Hematopoietic multipotent progenitor cell treated with erythropoietin and hydrocortisone succinate and interleukin-3 and kit ligand, for 6 days (in vitro differentiated cells): ENCODE measurements at places on chromosomes 7 and 10.

DNA sequence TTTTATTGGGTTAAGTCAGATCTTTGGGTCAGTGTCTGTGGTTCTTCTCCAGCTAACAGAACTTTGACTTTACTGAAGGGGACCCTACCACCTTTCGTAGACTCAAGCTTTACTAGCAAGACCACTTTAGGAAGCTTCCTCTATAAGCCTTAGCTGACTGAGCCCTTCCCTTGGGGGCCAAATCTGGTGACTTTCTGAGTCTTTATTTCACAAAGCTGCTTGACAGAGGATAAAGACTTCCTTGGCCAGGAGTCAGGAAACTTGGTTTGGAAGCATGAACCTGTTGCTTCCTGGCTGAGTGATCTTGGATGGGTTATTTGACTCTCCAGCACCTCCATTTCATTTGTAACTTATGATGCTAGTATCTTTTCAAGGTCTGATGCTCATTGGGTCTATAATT is 466.7 kb downstream of the TYW1 start:
- DNase-seq, result no peak

DNA sequence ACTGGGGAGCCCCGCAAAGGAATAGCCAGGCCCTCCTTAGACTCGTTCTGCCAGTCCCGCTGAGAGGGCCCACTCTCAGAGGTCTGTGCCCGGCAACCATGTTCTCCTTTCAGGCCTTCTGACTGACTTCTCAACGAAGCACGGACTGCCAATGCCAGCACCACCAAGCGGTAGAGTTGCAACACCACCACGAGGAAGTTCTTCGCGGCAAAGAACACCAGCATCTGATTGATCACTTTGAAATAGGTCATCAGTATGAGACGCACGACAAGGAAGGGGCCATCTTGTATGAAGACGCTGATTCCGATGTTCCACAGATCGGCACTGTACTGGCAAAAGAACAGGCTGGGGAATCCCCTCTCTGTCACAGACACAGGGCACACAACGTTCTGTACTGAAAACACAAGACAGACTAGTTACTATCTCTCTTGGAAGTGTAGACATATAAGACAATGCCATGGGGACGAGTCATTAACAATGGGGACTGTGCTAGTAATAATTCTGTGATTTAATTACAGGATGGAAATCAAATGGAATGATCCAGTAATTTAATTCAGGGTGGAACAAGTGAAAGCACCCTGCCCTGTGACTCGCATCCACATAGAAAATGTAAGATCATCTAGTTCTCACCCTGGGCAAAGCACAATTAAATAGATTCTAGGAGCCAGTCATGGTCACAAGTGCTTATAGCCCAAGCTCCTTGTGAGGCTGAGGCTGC is 42.7 kb downstream of the TMEM26 start:
- DNase-seq, result no peak

- DNase-seq, result no peak
These were observed 56.3 kb downstream of the FZD1 start for GRCh38 chr7:91320366-91321078.

DNA sequence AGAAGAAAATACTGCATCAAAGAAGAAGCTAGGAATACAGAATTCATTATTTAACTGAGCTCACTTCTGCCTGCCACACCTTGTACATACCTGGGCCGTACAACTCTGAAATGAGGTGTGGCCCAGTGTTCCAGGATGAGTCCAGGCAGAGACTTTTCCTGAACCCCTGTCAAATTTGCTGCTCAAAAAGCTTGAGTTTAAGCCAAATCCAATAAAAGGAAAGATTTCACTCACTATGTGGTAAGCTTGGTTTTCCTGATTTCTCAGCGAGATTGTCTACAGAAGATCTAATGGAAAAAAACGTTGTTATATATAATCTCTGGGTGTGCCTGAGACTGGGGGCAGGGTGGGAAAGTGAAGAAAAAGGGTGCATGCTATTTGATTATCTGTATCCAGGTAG is 72.1 kb upstream of the EGFR start:
- DNase-seq, result no peak

- no peak for DNase-seq
These were observed 8.9 kb upstream of the TSPAN13 start for GRCh38 chr7:16744518-16745250.

DNA sequence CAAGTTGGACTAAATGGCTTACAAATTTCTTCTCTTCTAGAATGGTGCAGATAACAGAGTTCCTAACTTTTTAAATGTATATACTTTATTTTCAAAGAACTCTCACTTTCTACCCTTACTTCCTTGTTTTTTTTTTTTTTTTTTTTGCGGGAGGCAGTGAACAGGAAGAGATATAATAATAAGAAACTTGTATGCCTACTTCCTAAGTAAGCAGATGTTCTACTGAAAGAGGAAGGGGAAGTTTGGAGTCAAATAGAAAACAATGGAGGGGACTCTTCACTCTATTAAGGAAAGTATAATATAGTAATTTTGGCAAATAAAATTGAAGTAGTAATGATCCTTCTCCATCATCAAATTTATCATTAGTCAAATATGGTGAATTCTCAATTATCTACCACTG is 754.0 kb downstream of the KCNMA1 start:
- peak; percentile 7 for DNase-seq

- DNase-seq, result peak; percentile 5
These were observed 3.6 kb downstream of the PRSS37 start for GRCh38 chr7:141837683-141838082.

- DNase-seq, result peak; percentile 36
These were observed 83.7 kb upstream of the EFCAB10 start for GRCh38 chr7:105664816-105665525.

DNA sequence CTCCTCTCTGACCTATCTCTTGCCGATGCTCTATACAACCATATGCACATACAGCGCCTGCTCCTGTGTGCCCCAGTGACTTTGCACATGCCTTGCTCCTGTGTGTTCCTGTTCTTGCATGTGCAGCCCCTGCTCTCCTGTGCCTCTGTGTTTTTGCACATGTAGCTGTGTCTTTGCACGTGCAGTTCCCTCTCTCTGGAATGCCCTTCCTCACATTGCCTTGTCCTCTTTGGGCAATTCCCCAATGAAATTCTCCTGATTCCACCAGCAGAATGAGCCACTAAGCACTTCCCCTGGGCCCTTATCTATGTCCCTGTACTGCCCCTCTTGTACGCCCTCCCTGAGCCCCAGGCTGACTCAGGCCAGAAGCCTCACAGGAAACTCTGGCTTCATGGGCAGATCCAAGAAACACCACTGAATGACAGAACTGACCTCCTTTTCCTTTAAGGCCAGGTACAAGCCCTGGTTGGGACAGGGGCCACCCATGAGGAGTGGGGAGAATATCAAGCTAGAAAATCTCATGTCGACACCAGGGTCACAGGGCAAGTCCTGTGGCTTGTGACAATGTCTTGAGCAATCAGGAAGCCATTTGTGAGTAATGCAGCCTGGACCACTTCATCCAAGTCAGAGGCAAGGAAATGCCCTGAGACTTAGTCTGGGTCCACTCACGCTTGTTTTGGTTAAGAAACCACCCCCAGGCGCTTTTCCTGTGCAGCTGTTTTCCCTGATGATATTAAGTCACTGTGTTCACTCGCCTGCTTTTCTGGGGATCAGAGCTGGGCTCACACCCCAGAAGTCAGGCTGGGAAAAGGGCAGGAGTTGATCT is 1.9 kb upstream of the ARHGAP22 start:
- DNase-seq, result peak; percentile 68

- DNase-seq, result no peak
These were observed 75.3 kb downstream of the MTPN start for GRCh38 chr7:135901585-135902540.

DNA sequence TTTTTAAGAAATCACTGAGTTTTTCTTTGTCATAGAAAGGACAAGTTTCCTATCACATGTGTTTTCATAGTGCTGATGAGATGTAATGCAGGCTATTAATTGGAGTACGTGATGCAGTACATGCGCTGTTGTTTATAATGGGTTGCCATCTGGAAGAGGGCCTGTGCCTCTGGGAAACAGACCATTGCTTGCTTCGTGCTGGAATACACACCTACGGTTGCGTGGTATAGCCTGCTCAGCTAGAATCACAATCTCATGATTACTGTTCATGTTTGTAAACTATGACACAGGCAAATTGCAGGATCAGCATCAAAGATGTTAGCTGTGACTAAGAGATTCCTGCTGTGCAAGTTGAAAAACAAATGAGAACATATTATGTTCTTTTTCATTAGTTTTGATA is 107.2 kb upstream of the STEAP1B start:
- DNase-seq, result no peak

GRCh38 chr10:131117416-131118212 is 193.9 kb downstream of the TCERG1L start:
- no peak for DNase-seq

DNA sequence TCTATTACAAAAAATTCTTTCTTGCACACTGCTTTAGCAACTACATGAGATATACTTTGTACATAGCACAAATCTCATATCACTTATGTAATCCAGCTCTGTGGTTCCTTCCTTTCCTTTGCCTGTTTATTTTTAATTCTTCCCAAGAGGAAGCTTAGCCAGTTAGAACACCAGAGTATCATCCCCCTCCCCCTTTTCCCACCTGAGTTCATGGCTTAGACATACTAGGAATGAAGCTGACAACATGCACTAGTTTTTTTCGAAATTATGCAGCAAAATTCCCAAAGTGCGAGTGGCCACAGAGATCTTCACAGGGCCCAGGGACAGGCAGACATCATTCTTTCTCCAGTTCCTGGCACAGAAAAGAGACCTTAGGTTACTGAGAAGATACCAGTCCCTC is 17.8 kb downstream of the CAV1 start:
- DNase-seq, result no peak

DNA sequence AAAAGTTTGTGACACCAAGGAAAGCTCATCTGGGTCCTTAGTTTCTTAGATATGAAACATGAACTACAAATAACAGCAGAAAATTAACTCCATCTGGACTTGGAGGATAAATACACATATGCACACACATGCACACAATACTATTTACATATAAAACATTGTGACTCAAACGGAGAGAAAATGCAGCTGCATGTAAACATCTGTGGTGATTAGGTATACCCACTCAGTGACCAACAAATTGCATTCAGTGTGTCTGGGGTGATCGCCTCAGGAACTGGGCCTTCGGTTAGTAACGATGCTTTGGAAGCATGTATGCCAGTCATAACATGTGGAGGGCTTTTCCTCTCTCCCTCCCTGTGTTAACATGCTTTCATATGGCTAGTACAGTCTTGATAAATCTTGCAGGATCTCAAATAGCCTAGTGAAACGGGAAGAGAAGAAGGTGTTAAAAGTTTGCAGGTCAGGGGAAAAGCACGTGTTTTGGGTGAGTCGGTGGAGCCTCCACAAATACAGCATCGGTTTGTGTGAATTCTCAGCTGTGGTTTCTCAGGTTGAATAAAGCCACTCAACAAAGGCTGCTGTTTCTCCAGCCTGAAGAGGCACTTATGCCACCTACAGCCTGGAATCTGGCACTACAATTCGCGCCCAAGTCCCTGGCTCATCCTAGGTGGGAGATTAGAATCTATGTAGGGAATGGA is 8.7 kb upstream of the GLRX3 start:
- peak; percentile 78 for DNase-seq

GRCh38 chr7:18040196-18040595 is 12.6 kb upstream of the PRPS1L1 start:
- DNase-seq, result no peak

DNA sequence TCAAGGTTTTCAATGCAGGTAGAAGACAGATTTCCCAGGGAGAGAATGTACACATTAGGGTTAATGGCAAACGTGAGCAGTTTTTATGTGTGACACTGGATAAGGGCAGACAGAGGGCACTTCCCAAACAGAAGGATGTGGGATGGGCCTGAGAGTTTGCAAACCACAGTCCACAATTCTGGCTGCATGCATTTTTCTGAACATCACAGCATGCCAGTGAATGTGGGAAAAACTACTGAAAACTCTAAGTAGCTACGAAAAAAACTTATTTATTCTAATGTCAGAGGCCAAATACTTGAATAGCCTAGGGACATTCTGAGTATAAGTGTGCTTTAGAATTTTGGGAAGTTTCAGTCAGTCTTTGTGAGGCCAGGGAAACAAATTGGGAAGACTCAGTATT is 145.9 kb downstream of the NRCAM start:
- no peak for DNase-seq

- peak; percentile 46 for DNase-seq
These were observed 2.9 kb downstream of the C1QL3 start for GRCh38 chr10:16518822-16519221.
